ENCODE measurements at places on chromosomes 3 and 15.
A peak's percentile ranks its signal among the peaks of the same experiment; 100 is the strongest.

DNA sequence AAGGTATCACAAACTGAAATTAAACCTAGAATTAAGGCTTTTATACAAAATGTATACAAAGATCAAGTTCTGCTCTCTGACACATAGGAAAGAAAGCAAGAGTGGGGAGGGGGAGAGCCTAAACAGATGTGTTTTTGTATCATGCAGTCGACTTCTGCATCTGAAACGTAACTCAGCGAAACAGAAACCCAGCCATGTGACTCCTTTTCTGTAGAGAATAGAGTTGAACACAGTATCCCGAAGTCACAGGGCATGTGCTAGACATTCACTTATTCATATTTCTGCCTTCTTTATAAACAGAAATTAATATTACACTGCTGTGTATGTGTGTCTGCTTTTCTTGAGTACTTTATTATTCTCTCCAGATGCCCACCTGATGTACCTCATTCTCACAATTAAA is 121.0 kb downstream of the PDZRN3 start:
- no peak for DNase-seq

DNA sequence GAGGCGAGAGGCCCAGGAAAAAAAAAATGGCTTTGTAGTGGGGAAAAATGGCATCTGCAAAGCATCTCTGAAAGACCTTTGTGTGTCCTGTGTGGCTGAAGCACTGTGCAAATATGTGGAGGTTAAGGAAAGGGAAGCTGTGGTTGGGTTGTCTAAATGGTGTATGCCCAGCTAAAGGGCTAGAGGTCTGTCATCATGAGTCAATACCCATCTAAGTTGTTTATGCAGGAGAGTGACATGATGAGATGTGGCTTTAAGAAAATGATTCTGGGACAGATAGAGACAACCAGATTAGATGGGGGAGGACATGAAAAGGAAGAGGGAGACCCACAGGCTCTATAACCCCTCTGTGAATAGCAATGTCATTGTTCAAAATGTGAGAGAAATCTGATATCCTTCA is 280.7 kb downstream of the MFSD1 start:
- DNase-seq: no peak

- peak; percentile 96 for DNase-seq
These were observed 495 bp upstream of the COL7A1 start for GRCh38 chr3:48595526-48596121.

- DNase-seq: no peak
These were observed 5.9 kb downstream of the MEX3B start for GRCh38 chr15:82039871-82040270.

DNA sequence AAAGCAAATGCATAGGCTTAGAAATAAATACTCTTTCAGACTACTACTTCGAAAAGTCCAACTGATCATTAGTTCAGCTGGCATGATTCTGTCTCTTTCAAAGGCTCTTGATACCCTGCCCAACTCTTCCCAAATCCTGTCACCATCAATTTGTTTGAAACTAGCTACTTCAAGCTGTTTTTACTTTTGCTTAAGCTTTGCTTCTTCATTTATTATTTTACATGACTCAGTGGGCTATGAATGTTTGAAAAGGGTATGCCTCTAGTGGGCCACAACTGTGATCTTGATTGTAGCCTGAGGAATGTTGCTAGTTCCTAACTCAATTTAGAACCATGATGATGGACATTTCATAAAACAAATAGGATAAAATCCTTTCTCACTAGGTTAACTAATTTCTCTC is 340.8 kb downstream of the NAALADL2 start:
- no peak for DNase-seq

DNA sequence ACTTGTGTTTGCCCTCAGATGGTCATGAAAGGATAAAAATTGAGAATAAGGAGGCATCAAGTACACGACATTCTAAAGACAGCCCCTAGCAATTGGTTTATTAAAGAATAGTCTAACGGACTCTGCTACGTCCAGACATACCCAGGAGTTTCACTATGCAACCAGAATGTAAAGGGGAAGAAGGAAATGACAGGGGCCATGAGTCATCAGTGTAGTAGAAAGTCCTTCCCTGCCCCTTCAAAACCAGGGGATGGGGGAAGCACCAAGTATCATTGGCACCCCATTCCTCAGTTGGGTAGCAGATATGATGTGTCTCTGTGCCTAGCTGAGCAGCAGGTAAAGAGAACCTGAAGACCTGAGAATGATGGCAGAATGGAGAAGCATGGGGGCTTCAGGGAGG is 367.4 kb downstream of the IL20RB start:
- no peak for DNase-seq

DNA sequence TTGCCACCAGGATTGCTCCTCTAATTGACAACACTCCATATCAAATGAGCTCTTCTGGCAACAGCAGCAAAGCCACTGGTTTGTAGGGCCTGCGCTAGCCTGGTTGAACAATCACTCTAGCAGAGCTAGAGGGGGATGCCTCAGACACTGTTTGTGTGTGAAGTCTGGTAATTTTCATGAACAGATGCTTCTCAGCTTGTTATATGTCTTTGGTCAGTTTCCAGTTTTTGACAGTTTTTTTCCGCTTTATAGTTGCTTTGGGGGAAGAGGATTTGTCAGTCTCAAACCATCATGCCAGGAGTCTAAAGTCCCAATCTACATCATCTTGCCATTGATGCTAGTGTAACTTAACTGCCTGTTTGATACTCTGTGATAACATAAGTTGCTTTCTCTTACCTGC is 136.0 kb downstream of the HCN4 start:
- DNase-seq: no peak

GRCh38 chr3:195164573-195165264 is 106.2 kb downstream of the XXYLT1 start:
- no peak for DNase-seq

DNA sequence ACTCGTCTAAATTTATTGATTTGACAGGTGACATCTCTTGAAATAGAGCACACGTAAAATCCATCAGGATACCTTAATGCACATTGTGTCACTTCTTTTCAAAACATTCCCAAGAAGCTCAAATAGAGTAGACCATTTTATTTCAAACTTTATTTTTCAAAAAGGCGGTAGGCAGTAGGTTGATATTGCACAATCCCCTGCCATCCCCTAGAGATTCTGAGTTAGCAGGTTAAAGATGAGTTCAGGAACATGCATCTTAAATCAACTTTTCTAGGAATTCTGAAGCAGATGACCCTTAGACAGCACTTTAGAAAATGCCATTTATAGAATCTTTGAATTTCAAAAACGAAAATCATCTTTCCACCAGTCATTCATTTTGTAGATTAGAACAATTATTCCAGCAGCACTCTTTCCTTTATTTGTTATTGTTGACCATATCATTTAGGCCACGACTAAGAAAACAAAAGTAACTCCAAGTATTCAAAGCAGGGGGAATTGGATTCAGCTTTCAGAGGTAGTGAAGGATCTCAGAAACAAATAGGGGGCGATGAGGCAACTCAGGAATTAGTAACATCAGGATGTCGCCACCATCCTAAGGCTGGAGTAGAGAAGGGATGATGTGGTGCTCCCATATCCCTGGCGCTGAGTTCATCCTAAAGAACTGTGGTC is 198.2 kb upstream of the MCTP2 start:
- DNase-seq: no peak

DNA sequence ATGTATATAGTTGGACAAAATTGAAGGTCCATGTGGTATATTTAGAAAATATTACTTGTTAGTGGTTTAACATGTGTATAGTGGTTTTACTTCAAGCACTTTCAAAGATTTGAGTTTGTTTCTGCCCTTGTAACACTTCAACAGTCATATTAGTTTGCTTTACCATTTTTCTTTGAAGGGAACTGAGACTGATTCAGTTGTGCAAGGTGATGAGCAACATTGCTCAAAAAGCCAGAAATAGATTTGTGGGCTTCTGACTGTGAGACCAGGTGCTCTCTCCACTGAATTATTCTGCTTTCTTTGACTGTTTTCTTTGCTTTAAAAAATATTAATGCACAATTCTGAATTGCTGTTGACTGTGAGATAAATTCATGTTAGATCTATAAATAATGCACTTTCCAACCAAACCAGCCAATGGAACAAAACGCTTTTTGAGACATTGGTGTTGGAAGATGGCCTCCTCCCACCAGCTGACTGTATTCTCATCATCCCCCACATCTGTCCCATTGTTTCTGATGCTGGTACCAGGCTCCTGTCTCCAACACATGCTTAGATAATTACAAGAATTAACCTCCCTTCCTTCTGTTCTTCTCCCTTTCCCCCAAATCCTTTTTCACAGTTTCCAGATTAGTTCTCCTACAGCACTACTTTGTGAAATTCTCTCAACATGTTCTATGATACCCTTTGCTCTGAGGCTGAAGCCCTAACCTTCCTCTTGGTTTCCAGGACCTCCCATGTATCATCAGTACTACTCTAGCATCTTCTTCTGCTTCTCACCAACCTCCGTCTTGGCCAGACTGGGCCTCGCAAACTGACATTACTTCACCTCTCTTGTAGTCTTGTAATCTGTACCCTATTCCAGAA is 27.9 kb downstream of the PLCL2 start:
- no peak for DNase-seq

DNA sequence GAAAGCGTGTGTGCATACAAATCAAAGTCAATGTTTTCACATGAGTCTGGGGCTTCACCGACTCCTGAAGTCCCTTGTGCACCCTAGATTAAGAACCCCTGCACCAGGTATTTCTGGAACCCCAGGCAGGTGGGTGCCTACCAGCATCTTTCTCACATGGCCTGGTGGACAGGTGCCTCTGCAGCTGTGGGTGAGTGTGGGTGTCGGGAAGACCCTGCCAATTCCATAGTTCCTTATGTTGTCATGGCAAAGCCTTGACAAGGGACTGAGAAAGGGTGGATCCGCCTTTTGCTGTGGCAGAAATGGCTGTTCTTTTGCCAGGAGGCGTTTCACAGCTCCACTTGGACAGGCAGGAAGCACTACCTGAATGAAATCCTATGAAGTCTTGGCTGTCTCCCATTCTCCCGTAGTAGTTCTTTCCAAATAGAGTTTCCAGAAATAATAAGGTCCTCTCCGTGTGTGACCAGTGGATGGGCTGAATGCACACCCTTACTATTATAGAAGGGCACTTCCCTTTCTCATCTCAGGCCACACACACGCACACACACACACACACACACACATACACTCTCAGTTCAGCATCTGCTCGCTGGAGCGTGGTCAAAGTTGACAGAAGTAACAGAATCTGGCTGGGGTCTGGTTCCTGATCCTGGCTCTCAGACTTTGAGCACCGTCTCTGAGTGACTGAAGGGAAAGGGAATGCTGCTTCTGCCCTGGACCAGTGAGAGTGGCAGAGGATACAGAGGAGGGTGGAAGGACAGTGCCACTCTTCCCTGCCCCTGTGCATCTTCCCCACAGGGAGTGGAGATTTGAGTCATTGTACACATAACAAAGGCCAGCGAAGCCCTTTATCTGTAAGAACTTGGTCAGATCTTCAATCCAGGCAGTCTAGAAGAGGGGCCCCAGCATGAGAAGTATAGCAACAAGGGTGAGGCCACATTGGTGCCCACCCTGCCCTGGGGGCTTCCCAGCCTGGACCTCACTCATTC is 38.7 kb downstream of the PDIA5 start:
- DNase-seq: no peak

DNA sequence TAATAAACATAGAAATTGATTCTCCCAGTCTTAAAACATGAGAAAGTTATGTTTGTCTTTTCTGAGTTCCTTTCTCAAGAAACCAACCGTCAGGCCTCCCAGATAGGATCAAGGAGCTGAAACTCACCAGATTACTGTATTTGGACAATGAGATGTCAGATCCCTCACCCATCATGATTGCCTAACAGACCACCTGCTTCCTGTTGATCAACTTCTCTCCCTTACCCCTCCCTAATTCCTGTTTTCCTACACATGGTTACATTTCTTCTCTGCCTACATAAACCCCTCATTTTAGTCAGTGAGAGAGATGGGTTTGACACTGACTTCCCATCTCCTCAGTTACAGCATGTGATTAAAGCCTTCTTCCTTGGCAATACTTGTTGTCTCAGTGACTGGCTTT is 917.5 kb downstream of the FHIT start:
- DNase-seq: no peak

- no peak for DNase-seq
These were observed 257.9 kb downstream of the PDCD6IP start for GRCh38 chr3:34056181-34056910.

DNA sequence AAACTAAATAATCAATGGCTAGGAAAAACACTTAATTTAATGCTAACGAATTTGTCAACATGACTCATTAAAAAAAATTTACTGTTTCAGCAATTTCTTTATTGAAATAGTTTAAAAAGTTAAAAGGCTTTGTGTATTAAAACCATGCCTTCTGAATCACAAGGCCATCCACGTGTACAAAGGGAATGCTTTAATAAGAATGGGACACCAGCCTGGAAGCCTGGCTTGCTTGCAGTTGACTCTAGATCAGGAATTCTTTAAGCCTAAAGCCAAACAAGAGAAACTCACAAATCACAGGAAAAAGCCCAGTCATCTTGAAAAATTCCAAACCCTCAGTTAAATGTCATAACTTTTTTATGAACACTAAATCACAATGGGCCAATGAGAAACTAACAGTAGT is 137.6 kb downstream of the PEAK1 start:
- DNase-seq: no peak

- peak; percentile 75 for DNase-seq
These were observed 11.1 kb downstream of the IGF2BP2 start for GRCh38 chr3:185813691-185814215.

GRCh38 chr3:38738630-38739395 is 77.2 kb downstream of the SCN10A start:
- no peak for DNase-seq

DNA sequence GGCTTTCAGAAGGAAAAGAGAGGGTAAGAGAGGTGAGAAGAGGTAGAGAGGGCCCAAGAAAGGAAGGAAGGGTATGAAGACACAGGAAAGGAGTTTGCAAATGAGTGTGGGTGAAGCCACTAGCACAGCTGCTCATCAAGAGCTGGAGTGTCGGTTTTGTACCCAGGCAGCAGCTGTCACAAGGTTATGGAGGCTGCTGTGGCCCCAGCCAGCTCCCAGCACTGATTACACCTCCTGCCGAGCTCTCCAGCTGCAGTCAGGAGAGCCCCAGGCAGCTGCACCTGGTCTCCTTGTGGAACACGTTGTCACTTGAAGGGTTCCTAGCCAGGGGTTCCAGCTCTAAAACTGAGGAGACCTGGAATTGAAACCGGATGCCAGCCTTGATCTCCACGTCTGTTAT is 60.4 kb upstream of the CHD2 start:
- DNase-seq: no peak

DNA sequence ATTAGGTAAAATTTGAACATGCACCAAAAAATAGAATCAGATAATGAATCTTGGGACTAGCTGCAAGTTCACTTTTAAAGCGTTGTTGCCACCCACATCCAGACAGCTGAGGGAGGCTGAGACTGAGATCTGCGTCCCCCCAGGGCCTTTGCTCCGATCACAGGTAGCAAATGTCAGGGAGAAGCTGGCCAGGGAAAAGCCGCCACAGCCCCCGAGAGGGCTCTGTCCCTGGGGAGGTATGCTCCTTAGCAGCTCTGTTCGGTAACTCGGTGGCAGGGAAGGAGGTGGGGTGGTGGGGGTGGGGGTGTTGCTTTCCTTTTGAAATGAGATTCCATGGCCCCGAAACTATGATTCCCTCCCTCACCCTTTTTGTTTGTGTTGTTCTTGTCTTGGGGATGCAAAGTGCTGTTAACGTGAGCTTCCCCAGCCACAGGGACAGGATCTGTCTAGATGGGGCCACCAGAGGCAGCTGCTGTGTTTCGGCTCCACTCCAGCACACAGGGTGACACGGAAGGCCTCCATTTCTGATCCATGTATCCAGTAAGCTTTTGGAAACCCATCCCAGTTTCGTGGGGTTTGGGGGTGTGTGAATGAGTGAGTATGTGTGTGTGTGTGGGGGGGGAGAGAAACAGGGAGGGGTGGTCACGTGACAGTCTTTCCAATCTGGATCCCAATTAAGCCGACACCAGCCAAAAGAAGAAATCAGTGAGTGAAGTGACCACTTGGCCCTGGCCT is 1.1 kb upstream of the MINAR1 start:
- no peak for DNase-seq

- no peak for DNase-seq
These were observed 287.9 kb upstream of the CDIN1 start for GRCh38 chr15:36291501-36291900.

Data from RWPE1 (cell line).